ENCODE measurements at places on chromosomes 5 and 9.

GRCh38 chr9:133443982-133444381 is 15.8 kb upstream of the CACFD1 start:
- DNase-seq, result no peak

- no peak for DNase-seq
Measured at GRCh38 chr5:96026406-96027041, 64.9 kb upstream of the ELL2 start.

GRCh38 chr5:64789457-64789856 is 20.7 kb downstream of the CWC27 start:
- DNase-seq, result no peak

- DNase-seq, result no peak
Measured at GRCh38 chr9:136693490-136694162, 6.4 kb upstream of the AGPAT2 start.

All from endothelial cell (in vitro differentiated cells).